ENCODE measurements at places on chromosomes 12 and 14.

DNA sequence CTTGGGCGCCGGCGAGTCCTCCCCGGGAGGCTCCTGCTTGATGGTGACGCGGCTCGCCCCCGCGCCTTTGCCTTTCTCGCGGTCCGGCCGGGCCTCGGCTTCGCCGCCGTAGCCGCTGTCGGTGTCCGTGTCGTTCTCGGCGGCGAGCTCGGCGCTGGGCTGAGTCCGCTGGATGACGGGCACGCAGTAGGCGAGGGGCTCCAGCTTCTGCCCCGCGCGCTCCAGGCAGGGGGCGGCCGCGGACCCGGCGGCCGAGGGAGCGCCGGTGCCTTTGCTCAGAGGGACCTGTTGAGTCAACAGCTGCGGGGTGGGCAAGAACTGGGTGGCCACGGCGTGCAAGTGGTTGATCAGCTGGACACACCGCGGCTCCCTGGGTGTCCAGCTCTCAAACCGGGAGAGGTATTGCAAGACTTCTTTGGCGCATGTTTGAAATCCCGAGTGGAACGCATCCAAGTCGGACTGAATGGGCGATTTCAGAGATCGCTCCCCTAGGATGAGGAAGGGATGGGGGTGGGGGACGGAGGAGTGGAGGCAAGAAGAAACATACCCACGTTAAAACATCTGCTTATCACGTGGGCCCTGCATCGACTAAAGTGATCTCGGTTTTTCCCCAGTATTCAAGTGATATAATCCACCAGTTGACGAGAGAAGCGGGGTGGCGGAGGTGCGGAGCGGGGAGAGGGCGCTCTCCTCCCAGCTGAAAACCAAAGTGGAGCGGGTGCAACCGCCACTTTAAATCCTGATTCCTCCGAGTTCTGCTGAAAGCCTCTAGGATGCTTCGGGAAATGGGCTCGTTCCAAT lies 2.0 kb downstream of the BHLHE41 start:
- peak; percentile 35 for DNase-seq

DNA sequence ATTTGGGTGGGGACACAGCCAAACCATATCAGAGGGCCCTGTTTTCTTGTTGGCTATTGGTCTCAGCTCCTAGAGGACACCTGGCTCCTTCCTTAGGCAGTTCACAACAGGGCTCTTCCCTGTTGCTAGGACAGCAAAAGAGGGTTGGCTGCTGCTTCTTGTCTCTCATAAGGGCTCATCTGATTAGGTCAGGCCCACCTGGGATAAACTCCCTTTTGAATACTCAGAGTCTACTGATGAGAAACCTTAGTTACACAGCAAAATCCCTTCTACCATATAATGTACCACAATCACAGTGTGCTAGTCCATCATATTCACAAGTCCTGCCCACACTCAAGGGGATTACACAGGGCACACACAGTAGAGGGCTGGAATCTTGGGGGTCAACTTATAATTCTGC lies 49.7 kb downstream of the PPM1H start:
- no peak for DNase-seq

GRCh38 chr14:90627478-90627877 lies 188.8 kb downstream of the TTC7B start:
- no peak for DNase-seq

DNA sequence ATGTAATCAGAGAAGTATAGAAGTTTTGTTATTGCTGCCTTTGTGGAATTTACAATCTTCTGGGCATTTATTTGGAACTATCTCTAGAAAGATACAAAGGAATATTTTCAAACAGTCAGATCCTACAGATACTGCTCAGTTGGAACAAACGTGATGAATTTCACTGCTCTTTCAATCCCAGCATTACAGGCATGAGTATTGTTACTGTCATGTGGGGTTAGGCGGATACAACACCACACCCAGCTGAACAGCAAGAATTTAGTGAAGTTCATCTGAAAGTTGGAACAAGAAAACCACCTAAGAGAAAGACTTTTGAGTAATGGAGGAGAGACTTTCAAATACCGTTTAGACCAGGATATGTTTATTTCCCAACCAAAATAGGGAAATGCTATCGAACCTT lies 123.3 kb upstream of the PLXNC1 start:
- no peak for DNase-seq

GRCh38 chr12:76236640-76237039 lies 111.6 kb downstream of the BBS10 start:
- DNase-seq: no peak

GRCh38 chr12:130953771-130954543 lies at the start of gene ADGRD1:
ADGRD1 (plus strand) TSS chr12:130953907; CDS start chr12:130954466, 559 bp downstream.
- no peak for DNase-seq

- DNase-seq: no peak
Measured at GRCh38 chr12:1284611-1285010, 293.6 kb downstream of the ERC1 start.
